Kidney tubule cell (primary cell): ENCODE measurements at places on chromosomes 7 and 10.

- DNase-seq: no peak
Observed at GRCh38 chr7:91565499-91566401, 301.5 kb downstream of the FZD1 start.

- DNase-seq: peak; percentile 31
Observed at GRCh38 chr7:105655067-105655466, 73.8 kb upstream of the EFCAB10 start.

DNA sequence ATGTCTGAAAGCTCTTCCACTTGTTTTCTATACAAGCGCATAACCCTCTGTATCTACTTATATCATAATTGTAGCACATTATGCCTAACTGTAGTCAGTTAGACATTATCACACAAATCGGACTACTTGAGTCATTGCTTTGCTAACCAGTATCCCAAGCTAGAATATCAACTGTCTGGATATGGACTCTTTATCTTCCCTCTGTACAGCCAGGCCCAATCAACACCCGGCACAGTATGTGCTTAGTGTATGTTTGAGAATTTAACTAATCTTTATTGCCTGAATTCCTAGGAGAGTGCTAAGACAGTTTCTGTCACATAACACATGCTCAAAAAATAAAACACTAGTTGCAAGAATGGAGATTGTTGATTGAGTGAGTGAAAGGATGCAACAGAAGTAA, 211.2 kb downstream of the ARL4A start:
- DNase-seq: no peak

DNA sequence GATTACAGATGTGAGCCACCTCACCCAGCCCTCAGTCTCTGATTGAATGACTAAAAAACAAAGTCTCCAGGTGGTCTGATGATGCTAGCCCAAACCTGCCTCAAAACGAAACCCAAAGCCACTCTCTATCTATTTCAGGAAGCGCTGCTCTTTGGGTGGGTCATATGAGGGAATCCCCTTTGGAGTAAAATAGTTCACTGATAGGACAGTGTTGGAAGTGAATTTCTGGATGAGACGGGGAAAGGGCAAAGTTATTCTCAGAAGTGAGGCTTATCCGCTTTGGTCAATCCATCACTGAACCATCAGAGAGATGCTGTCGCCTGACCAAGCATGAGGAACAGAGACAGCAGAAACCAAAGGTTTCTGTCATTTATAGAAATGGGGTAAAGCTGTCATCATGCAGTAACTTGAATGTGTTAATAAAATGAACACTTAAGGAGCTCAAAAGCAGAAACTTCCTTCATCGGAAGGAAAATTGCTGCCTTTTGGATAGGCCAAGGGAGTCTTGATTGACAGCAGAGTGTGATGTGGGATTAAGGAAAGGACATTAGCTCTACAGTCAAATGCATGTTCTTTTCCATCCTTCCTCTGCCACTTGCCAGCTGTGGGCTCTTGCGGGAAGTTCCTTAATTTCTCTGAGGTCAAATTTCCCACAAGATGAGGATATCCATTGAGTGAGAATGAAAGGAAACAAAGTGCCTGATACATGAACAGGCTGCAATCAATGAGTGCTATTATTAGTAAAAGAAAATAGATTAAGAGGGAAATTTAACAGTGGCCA, 64.9 kb upstream of the C1QL3 start:
- no peak for DNase-seq

GRCh38 chr10:16995867-16996529, 133.6 kb downstream of the CUBN start:
- peak; percentile 49 for DNase-seq

- no peak for DNase-seq
Observed at GRCh38 chr7:130732980-130733930, 752 bp downstream of the KLF14 start.

DNA sequence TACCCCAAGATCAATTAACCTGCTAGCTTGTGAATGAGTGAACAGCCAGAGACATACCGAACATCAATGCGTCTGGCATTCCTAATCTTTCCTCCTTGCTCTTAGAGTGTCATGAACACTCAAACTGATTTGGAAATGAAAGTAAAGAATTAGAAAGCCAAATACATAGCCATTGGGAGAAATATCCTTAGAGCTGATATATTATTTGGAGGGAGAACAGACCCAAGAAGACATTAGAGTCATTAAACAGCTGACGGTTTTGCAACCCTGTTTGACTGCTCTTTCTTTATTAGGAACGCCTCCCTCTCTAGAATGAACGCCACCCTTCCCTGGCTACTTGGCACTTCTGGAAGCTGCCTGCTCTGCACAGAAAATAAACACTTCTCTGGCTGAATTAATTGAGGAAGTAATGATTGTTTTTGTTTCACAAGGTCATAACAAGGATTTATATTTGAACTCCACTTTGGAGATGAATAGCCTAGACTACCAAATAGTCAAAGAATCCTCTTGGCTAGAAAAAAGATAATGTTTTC, 42.8 kb downstream of the CTTNBP2 start:
- no peak for DNase-seq

DNA sequence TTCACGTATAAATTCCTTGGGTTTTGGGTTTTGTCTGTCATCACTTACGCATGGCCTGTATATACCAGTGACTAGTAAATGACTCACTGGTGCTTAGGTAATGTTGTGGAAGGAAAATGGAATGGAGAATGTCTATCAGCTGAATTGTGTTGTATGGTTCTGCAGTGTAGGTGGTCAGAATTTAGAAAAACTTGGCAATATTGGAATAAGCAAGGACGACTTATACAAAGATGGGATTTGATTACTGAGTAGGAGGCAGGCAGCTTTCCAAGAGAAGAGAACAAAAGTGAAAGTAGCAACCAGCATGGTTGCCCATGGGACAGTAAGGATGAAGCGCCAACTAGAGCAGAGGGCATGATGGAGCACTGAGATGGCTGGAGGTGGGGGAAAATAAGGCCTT, 168.6 kb upstream of the CSTF2T start:
- DNase-seq: peak; percentile 48

DNA sequence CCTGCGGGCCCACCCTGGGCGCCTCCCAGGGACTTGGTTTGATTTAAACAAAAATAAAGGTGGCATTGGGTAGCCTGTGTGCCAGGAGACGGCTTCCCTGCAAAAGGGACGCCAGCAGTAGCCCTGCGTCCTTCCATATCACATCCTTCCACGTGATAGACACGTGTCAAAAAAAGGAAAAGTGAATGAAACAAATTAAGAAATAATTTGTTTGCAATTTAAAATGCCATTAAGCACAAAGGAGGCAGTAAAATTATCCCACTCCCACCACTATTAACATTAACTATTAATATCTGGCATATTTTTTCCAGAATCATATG, 7.6 kb downstream of the TACR2 start:
- no peak for DNase-seq

GRCh38 chr10:132336064-132336746, 4.2 kb downstream of the LRRC27 start:
- no peak for DNase-seq

- no peak for DNase-seq
Observed at GRCh38 chr10:131280101-131280500, 31.4 kb downstream of the TCERG1L start.

GRCh38 chr7:144854839-144855424, 19.1 kb upstream of the TPK1 start:
- peak; percentile 50 for DNase-seq

DNA sequence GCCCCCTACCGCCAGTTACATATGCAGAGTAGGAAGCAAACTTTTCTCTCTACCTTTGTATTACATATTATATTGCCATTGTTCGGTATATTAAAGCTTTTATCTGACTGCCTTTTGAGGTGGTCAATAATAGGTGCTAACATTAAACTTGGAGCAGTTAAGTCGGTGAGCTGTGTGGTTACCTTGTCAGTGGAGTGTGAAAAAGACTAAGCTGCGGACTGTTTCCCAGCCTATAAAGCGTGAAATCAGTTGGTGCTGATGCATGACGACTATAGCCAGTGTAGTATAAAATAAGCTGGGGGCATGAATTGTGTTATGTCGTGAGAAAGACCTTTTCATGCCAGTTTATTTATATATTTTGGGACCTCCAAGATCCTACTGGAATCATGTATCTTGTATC, 33.7 kb downstream of the R3HCC1L start:
- DNase-seq: peak; percentile 51

DNA sequence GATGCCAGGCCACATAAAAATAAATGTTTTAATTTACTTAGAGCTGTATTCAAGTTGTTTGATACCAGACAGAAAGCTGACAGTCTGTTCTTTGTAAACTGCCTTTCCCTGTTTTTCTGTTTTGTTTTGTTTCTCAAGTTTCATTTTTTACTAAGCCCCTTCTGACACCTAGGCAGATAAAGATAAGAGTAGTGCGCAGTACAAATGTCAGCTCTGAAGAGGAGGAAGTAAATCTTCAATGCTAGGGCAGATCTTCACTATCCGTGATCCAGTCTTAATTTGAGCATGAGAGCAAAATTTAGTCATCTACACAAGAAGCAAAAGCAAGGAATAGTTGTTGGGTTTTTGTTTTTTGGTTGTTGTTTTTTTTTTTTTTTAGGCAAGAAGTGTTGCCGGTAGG, 27.3 kb downstream of the MTURN start:
- no peak for DNase-seq

GRCh38 chr7:50339990-50340500, 35.5 kb downstream of the IKZF1 start:
- DNase-seq: no peak

DNA sequence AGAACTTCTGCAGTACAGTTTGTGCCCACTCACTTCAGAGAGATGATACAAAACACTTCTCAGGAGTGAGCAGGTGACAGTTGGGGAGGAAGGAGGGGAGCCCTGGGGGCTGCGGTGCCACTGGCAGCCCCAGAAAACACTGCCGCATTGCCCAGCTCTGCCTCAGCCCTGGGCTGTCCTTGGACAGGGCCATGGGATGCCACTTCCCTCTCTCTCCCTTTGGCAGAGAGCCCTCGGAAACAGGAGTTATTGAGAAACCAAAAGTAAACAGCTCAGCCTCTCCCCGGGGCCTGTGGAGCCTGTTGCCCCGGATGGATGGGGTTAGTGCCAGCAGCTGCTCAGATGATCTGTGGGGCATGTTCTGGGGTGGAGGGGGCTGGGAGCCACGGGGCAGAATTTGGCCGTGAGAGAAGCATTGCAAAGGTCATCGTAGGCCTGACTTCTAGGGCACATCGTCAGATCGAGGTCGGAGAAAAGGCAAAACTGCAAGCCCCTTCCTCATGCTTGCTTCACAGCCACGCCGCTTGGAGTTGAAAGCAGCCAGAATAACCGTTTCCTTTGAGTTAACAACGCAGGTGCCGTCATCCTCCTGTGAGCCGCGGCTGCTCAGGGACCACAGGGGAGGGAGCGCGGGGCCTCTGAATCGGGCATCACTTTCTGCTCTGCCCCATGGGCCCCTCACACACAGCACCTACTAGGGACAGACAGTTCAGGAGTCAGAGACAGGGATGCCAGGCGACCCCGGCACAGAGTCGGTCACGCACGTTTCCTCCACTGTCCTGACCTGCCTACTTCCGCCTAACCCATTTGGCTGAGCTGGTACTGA, 256.4 kb downstream of the CAMK1D start:
- peak; percentile 74 for DNase-seq

- DNase-seq: no peak
Observed at GRCh38 chr10:34491678-34492077, 323.4 kb downstream of the PARD3 start.

DNA sequence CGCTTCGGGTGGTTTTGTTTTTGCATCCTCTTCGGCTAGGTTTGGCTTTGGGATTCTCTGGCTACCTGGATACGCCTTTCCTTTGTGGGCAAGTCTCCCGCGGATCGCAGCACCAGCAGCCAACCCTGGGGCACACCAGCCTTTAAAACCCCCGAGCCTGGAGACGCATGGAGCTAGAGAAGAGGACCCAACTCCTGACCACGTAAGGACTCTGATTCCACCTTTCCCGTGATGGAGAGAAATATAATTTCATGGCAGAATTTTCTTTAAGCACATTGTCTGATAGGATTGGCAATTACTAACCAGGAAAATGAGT, 535.4 kb upstream of the GALNT17 start:
- DNase-seq: no peak
